ENCODE measurements at places on chromosomes 1 and 21.
A peak's percentile ranks its signal among the peaks of the same experiment; 100 is the strongest.

- no peak for DNase-seq
These were observed 149.3 kb downstream of the ZC3H11B start for GRCh38 chr1:219463636-219464035.

- peak; percentile 88 for DNase-seq
These were observed 33.1 kb upstream of the DIP2A start for GRCh38 chr21:46425571-46425970.

- DNase-seq: no peak
These were observed 9.5 kb upstream of the TARS2 start for GRCh38 chr1:150477733-150478132.

DNA sequence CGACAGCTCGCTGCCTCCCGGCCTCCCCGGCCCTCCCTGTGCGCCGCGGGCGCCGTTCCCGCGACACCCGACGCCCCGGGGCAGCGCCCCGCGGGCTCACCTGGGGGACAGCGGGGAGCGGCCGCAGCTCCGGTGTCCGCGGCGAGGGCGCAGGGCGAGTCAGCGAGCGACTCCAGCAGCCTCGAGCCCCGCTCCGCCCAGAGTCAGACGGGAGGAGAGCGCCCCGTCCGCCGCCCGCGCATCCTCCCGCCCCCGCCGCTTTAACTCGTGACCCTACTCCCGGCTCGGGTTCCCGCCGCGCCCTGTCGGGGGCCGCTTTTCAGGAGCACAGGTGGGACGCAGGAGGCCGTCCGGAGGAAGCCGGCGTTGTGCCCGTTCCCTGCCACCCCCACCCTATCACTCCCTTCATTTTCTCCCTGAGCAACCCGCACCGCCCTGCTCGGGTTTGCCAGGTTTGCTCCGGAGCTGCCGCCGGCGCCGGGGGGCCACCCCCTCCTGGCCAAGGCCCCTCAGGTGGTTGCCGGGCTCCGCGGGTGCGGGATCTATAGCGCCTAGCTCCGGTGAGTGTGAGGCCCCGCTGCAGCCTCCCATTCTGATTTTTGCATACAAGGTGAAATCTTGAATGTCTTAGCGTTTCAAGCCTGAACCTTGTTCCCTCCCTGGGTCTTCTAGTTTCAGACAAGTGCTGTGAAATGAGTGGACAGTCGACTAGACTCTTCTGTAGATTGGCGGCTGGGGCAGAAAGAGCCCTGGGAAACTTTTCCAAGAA is at the start of gene MCOLN3:
Gene MCOLN3 (minus strand): TSS at position 205 of the 769 bp plus-strand sequence. CDS start 3,140 bp downstream, outside the sequence.
- DNase-seq: peak; percentile 59

DNA sequence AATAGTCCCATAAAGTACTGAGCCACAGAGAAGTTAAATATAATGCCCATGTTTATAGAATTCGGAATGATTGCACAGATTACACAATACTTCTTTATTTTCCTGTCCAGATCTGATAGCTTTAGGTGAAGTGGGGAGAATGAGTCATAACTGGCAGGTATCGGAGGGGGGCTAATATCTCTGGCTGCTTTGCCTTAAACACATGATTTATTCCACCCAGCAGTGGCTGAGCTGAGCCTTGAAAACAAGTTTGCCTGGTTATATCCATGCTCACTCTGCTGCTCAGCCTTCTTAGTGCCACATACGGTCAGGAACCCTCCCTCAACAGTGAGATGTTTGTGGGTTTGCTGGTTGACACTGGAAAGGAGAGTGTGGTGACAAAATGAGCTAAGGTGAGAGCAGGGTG is 119.7 kb upstream of the ZNF648 start:
- DNase-seq: no peak

GRCh38 chr1:58438468-58438867 is 108.1 kb downstream of the OMA1 start:
- no peak for DNase-seq

GRCh38 chr1:199913318-199913717 is 114.2 kb upstream of the NR5A2 start:
- no peak for DNase-seq

DNA sequence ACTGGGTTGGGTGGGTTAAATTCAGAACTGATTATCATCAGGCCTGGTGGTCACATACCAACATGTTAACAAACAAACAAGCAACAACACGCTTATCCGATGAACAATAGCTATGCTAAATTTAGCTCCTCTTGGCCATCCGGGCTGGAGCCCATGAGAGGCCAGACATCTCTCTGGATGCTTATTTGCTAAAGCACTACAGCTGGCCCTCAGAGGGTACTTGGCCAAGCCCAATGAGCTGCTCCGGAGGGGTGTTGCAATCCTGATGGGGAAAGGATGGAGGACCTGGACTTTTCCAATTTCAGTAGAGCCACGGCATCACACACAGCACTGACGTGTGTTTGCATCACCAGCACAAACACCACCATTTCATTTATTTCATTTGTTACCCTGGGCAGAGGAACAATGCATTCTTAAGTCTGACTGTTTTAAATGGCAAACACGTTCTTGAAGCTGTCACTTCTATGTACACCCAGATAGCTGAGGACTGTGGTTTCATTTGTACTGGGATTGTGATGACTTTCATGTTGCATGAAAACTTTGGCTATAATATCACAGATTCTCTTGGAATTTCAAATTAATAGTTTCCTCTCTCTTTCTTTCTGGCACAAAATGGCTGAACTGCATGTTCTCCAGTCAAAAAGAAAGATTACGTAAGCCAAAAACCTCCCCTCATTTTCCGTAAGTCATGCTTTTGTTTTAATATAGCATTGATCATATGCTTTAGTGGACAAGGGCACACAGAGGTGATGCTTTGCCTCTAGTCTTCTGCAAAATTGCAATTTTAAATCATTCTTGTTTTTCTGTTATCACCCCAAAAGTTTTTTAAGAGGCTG is 359.8 kb upstream of the KAZN start:
- DNase-seq: no peak

All from CD4-positive, alpha-beta T cell (primary cell).